ENCODE measurements at places on chromosomes 1 and 21.

- no peak for DNase-seq
Observed at GRCh38 chr21:36709030-36709867, 10.3 kb downstream of the SIM2 start.

DNA sequence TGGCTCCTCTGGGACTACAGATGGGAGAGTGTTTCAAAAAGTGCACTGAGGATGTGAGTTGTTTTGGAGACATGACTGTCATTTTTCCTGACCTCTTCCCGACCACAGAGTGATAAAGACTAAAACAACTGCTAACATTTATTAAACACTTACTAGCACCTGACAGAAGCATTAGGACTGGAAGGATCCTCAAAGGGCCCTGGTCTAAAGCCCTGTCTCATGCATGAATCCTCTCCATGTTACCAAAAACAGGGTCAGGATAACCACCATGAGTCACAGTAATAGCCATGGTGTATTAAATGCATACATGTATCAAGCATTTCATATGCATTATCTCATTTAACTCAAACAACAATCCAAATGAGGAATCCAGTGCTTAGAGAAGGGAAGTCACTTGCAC lies 11.5 kb downstream of the CYB5RL start:
- DNase-seq: no peak

DNA sequence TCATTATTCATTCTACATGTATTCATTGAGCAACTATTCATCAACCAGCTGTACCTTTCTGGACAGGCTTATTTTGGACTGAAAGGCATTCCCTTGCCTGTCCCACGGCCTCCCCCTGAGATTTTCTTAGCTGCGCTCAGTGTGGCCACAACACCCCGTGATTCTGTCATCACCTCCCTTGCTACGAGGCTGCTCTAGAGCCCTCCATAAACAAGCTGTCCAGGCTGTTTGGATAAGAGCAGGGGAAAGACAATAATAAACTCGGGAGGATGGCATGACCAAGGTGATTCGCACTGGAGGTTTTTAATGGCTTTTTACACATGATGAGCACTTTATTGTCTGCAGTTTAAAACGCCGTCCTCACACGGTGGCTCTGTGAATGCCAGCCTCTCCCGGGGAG lies 139.7 kb downstream of the ROR1 start:
- DNase-seq: no peak

DNA sequence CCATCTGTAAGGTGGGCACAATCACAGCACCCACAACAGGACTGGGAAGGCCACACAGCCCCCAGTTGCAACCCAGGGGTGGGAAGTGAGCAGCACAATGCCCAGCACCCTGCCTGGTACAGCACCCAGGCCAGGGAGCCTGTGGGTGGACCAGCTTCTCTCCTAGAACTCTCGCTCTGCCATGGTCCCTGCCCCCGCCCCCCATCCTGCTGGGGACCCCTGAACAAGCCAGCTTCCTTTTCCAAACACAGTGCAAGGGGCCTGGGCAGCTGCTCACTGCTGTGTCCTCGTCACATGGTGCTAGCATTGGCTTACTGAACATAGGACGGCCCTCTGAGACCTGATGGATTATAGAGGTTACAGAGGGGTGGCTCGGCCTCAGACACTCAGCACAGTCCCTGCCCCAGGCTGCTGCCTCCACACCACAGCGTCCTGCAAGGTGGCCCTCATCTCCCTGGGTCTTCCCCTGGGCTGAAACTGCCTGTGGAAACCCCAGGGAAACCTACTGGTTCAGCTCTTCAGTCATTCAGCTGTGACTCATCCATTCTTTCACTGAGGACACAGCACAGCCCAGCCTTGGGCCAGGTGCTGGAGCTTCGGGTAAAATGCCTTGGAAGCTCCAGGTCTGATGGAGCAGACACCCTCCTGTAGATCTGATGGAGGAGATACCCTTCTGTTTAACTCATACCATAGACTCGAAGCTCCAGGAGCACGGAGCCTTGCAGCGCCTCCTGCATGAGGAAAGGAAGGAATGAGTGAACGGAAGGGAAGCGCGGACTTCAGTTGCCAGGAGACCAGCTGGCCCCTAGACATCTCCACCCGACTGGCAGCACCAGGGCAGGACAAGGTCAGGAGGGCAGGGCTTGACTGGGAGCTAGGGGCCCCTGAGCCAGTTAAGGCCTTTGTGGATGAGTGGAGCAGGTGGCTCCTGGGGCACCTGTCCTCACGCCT lies 8.1 kb upstream of the PRDM16 start:
- DNase-seq: no peak

GRCh38 chr1:7743346-7743745 lies 27.8 kb upstream of the VAMP3 start:
- DNase-seq: no peak

- DNase-seq: no peak
Observed at GRCh38 chr1:5415606-5416005, 576.6 kb downstream of the NPHP4 start.

DNA sequence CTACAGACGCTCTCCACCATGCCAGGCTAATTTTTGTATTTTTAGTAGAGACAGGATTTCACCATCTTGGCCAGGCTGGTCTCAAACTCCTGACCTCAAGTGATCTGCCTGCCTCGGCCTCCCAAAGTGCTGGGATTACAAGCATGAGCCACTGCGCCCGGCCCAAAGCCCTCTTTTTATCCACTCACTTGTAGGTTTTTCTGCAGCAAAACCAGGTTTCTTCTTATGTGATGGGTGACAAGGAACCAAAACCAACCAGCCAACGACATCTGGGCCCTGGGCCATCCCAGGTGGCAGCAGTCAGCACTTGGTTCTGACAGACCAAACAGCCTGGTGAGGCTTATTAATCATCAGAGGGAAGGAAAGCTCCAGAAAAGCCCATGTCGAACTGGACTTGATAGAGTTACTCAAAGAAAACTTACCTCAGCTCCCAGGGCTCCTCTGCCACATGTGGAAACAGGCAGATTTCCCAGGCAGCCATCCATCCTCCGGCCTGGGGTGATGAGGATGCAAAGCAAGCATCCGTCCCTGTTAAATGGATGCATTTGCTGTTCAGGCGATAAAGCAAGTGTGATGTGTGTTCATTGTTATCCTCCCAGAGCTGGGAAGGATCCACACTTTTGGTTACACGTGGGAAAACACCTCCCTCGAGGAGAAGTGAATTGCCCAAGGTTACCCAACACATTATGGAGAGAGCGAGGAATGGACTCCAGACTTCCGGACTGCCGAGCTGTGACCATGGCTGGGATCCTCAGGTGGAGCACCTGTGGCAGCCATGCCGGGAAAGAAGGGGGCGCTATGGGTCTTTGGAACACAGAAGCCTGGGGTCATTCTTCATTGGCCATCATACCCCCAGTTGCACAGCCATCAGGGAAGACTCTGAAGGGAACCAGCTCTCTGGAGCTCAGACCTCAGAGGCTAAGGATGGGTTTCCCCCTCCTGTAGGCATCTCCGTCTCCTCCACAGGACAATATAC lies 118.8 kb downstream of the HUNK start:
- DNase-seq: no peak

DNA sequence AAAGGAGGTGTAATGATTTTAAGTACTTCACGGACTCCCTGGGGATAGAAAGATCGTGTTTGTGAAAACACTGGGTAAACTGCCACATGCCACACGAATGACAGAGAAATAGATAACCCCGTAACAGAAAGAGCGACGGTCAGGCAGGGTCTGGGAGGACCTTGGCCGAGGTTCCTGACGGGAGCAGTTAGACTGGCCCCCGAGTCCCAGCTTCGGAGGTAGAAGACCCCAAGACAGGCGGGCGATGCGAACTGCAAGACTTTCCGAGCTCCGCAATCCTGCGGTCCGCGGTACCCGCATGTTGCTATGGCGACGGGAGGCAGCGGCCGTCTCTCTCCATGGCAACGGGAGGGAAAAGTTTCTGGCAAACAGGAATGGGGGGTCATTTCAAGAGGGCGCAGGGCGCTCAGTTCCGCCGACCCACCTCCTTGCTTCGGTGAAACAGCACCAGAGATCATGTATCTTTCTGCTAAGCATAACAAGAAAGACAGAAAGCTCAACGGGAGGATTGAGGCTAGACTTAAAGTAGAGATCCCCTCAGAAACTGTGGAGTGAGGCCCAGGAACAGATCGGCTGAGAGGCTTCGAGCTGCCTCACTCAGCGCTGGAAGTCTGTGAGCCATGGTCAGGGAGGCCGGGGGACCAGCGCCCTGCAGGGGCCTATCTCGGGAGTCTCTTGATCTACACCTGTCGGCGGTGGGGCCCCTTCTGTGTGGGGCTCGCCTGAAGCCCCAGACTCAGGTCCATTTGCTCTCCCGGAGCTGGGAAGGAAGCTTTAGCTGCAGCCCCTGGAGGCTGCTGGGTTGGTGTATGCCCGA lies 685 bp upstream of the SYT6 start:
- DNase-seq: no peak

- DNase-seq: no peak
Observed at GRCh38 chr1:246805135-246805716, 81.0 kb downstream of the SCCPDH start.

DNA sequence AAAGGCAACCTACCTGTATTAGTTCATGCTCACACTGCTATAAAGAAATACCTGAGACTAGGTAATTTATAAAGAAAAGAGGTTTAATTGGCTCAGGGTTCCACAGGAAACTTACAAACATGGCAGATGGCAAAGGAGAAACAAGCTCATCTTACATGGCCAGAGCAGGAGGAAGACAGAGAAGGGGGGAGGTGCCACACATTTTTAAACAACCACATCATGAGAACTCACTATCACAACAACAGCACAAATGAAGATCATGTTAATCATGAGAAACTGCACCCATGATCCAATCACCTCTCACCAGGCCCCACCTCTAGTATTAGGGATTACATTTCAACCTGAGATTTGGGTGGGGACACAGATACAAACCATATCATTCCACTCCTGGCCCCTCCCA lies 90.6 kb upstream of the KCTD3 start:
- no peak for DNase-seq

GRCh38 chr1:54805466-54805865 lies 4.3 kb upstream of the TTC22 start:
- DNase-seq: no peak

GRCh38 chr1:177209357-177209756 lies 38.6 kb downstream of the BRINP2 start:
- no peak for DNase-seq

DNA sequence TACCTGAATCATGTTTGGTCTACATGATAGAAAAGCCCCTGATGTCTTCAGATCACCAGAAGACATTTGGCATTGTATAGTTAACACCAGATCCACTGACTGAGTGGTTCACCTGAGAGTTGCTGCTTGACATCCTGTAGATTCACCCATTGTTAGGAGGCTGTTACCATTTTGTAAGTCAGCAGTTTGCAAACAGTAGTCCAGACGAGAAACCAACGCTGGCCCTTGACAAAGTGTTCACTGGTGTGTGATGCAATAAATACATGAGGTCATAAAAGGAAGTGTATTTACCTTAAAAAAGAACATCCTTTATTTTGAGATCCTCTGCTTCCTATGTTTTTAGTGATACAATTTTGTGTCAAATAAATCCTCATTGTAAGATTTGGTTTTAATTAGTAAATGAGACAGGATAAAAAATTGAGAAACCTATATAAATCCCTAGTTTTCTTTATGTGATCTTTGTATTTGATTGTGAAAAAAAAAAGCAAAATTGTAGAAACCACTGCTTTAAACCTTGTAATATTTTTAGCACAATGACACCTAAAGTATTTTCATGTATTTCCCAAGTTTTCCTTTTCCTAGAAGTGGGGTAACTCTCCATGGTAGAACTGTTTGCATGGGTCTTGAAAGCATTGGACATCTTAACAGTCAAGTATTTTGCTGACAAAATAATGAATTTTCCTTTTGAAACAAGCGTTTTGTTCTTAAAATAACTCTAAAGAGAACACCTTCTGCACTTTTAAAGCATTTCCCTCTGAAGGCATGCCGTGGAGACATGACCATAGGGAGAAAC lies 204.3 kb downstream of the FGGY start:
- DNase-seq: no peak

GRCh38 chr1:33725556-33726160 lies 138.2 kb upstream of the HMGB4 start:
- DNase-seq: no peak

- no peak for DNase-seq
Observed at GRCh38 chr1:43346636-43347035, 9.0 kb downstream of the MPL start.

DNA sequence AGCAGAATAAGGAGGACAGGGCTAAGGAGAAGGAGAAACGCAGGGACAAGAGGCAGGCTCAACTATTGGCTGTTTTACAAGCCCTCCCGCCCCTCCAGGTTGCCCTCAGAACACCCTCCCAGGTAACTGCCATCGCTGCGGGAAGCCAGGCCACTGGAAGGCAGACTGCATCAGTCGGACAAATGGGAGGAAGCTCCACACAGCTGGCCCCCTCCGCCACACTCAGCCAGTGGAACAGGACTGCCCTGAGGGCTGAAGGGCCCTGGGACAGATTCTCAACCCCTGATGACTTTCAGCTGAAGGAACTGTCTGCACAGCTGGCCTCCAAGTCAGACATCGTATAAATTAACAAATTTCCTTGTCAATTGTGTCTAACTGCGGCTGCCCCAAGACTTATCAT lies 21.8 kb downstream of the LRRC3 start:
- DNase-seq: no peak

- DNase-seq: no peak
Observed at GRCh38 chr1:19987719-19988118, 8.3 kb upstream of the PLA2G2A start.

Data from vagina (tissue), 2 donors.